ENCODE measurements at places on chromosomes 13 and 19. TPM values are rescaled to one million over a fixed set of nuclear protein-coding genes. Genes with fewer than 3 reads are reported as not detected.

Gene RASGRP4
- 10.9 TPM for total RNA-seq

DNA sequence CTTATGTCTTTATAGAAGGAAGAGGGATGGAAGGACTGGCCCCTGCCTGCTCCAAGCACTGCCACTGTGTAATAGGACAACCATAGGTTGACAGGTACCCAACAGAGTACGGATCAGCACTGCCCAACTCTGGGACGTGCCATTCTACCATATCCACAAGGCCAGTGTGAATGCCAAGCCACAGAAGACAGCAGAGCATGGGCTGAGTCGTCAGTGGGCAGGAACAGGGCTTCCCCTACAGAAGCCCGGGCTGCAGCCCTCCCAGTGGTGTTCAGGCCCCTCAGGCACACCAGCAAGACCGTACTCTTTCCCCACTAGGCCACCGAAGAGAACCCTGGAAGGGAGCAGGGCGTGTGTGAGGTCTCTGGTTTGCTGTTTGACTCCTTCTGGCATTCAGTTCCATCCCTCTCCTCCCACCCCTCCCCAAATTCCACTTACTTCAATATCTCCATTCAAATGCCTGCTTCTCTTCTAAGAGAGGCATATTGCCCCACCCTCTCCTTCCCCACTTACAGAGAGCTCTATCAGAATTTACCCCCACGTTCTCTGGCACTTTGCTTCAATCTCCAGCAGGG, 209.4 kb downstream of the FOXO1 start:
- H3K4me3 ChIP-seq = no peak overlapping the region
- no peaks in the 10 kb centered on the region for H3K4me1 ChIP-seq
- no peaks in the 10 kb centered on the region for H3K27me3 ChIP-seq
- no peak for DNase-seq
- H3K27ac ChIP-seq = no peak overlapping the region

- H3K27ac ChIP-seq = peak overlapping the region; percentile 76
- H3K4me3 ChIP-seq = peak overlapping the region; percentile 66
- H3K27me3 ChIP-seq = no peaks in the 10 kb centered on the region
- H3K4me1 ChIP-seq = peaks cover 21% of the 10 kb centered on the region
- peak; percentile 54 for DNase-seq
Observed at GRCh38 chr19:4456843-4457653, 546 bp downstream of the UBXN6 start.

Gene PEG3
- 0.17 TPM for total RNA-seq

DNA sequence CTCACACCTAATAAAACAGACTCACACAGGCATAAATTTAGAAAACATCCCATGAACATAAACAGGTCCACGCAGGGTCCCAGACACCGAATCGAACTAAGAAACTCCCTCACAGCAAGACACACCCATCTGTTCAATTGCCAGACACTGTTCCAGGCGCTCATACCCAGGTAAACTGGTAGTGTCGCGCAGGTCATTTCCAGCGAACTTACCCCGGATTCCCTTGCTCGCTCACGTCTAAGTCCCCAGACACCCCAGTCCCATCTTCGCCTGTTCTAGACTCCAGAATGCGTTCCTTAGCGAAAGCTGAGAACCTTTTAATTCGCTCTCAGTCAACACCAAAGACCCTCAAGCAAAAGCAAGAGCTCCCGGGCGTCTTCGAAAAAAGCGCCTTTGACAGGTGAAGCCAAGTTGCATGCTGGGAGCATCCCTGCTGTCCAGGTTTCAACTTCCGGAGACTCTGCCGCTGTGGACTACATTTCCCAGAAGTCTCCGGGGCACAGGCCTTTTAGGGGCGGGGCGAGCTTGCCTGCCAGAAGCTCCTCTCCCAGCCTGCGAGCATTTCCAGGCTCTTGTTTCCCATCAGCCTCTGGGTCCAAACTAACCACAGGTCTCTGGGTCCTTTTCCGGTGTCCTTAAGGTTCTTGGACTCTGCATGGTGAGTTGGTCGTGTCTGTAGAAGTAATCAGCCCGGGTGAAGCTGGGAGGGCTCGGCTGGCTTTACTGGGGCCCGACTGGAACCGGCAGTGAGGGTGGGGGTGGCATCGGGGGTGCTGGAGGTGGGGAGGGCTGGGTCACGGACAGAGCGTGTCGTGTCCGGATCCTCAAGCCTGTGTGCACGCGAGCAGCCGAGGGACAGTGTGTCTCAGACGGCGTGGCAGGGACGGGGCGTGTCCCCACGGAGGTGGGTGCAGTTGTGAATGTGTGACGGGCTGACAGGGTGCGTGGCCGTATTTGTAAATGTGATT, at the start of gene ZNF283:
Gene ZNF283 (plus strand): TSS at position 535 of the 968 bp plus-strand sequence. CDS start 6,184 bp downstream, outside the sequence.
- H3K27me3 ChIP-seq = no peaks in the 10 kb centered on the region
- peak within 1 kb of the TSS; percentile 90 for H3K4me3 ChIP-seq
- H3K36me3 ChIP-seq = peaks cover 20% of the 10 kb centered on the region
- DNase-seq = peak; percentile 78
- peaks cover 11% of the 10 kb centered on the region for H3K4me1 ChIP-seq

- H3K27me3 ChIP-seq = no peaks in the 10 kb centered on the region
- no peak for DNase-seq
- H3K4me1 ChIP-seq = no peaks in the 10 kb centered on the region
- no peaks in the 10 kb centered on the region for H3K36me3 ChIP-seq
- no peak overlapping the region for H3K4me3 ChIP-seq
- H3K27ac ChIP-seq = no peak overlapping the region
Observed at GRCh38 chr13:75250526-75251178, 231.3 kb downstream of the TBC1D4 start.

Gene ZNF552
- total RNA-seq = 16.6 TPM

DNA sequence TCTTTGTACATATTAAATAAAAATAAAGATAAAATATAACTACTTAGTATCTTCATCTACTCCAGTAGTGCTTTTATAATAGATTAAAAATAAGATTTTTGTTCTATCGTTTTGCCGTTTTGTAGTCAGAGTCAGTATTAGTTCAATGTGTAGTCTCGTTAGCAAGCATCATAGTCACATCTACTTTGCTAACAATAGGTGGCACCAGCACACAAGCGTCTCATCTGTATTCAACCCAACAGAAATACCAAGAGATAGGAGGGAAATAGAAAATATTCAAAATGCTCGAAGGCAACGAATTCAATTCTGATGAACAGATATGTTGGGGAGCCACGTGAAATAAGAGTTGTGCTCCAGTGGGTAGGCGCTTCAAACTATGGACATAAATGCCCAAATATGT, 21.4 kb upstream of the MICU2 start:
- DNase-seq = peak; percentile 37
- H3K4me1 ChIP-seq = no peaks in the 10 kb centered on the region
- no peaks in the 10 kb centered on the region for H3K36me3 ChIP-seq
- H3K27ac ChIP-seq = no peak overlapping the region

GRCh38 chr19:45834970-45835369, 19.9 kb upstream of the RSPH6A start:
- no peaks in the 10 kb centered on the region for H3K4me1 ChIP-seq
- no peaks in the 10 kb centered on the region for H3K27me3 ChIP-seq
- H3K36me3 ChIP-seq = peaks cover 82% of the 10 kb centered on the region
- H3K4me3 ChIP-seq = no peak overlapping the region
- H3K27ac ChIP-seq = no peak overlapping the region
- DNase-seq = no peak

Gene LHB
- total RNA-seq = not detected

Gene CEACAM7
- total RNA-seq = not detected

DNA sequence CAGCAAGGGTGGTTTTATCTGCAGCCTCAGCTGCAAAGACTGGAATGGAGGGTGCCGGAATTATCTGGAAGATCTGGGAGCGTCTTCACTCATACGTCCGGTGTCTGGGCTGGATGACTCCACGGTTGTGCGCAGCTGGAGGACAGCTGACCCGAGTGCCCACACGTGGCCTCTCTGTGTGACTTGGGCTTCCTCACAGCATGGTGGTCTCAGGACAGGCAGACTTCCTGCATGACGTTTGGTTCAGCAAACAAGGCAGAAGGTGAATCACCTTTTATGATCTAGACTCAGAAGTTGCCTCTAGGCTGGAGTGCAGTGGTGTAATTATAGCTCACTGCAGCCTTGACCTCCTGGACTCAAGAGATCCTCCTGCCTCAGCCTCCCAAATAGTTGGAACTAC, 33.2 kb downstream of the CACNG6 start:
- H3K4me3 ChIP-seq = no peak overlapping the region
- H3K36me3 ChIP-seq = no peaks in the 10 kb centered on the region
- H3K27me3 ChIP-seq = no peaks in the 10 kb centered on the region
- H3K4me1 ChIP-seq = no peaks in the 10 kb centered on the region
- DNase-seq = no peak
- no peak overlapping the region for H3K27ac ChIP-seq
